Suppressor macrophage treated with lipopolysaccharide for 1 hour (primary cell): ENCODE measurements at places on chromosomes 4 and X.
A peak's percentile ranks its signal among the peaks of the same experiment; 100 is the strongest.

DNA sequence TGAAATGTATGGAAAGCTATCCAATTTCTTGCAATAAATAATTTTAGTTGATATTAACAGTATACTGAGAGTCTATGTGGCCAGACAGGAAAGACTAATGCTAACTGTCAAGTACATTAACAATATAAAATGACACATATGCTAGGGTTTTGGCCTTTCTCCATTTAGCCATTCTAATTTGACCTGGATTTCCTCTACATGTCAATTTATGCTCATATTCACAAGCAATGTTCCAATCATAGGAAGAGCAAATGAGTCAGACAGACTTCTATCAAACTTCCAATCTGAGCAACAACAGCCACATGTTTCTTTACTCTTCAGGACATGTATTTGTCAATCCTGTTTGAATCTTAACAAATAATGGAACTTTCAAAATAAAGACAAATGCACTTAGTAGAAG lies 53.6 kb downstream of the CORIN start:
- DNase-seq = peak; percentile 9

GRCh38 chrX:153970357-153971123 lies 1.1 kb downstream of the HCFC1 start:
- no peak for DNase-seq

- no peak for DNase-seq
These were observed 106.9 kb upstream of the DCAF12L2 start for GRCh38 chrX:126272795-126273497.

GRCh38 chrX:94932278-94932965 lies 1258.4 kb downstream of the FAM133A start:
- no peak for DNase-seq

DNA sequence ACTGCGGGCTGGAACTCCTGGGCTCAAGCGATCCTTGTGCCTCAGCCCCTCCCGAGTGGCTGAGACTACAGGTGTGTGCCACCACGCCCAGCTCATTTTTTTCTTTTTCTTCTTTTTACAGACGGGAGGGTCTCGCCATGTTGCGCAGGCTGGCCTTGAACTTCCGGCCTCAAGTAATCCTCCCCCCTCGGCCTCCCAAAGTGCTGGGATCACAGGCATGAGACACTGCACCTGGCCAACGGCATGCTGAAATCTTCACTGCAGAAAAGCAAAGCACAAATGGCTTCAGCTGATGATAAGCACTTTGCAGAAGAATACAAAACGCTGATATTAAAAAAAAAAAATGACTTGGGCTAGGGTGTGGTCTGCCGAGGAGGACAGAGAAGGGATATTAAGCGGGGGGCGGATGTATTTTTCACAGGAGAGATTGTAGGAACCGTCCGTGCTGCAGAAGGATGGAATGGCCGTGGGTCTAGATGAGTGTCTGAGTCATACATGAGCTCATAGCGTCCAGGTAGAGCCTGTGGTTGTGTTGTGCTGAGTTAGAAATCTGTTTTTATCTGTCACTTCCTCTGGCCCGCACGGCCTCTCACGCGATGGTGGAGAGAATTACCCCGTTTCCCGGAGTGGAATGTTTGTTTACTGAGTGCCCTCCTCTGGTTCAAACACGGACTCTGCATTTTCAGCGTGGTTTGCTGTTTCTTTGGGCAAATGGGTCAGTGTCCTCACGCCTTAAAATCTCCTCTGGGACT lies 8.5 kb upstream of the AKAP17A start:
- peak; percentile 57 for DNase-seq

DNA sequence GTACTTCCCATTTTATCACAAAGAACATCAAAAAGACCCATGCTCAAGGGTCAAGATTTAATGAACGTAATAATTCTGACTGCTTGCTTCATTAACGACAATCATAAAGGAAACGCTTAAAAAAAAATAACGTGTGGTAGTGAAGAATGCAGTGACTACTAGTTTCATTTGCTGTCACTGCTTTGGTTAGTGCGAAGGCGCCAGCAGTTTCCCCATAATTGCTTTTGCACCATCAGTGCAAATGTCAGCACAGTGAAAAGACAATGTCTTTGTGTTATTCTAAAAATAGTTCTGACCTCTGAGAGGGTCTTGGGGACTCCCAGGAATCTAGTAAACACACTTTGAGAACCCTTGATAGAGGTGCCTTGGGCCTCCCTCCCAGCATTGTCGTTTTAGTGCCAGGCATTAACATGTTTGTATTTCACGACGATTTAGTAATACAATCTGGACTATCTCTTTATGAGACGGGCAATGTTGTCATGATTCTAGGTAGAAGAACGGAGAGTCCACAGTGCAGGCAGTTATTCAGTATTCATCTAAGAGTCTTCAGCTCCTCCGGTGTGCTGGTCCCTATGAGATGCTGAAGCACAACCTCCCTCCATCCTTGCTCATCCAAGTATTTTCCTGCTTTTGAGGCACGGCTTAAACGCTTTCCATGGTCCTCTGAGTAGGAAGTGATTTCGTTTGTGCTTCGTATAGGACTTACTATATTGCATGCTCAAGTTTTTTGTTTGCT lies 71.0 kb downstream of the AFF1 start:
- peak; percentile 45 for DNase-seq

DNA sequence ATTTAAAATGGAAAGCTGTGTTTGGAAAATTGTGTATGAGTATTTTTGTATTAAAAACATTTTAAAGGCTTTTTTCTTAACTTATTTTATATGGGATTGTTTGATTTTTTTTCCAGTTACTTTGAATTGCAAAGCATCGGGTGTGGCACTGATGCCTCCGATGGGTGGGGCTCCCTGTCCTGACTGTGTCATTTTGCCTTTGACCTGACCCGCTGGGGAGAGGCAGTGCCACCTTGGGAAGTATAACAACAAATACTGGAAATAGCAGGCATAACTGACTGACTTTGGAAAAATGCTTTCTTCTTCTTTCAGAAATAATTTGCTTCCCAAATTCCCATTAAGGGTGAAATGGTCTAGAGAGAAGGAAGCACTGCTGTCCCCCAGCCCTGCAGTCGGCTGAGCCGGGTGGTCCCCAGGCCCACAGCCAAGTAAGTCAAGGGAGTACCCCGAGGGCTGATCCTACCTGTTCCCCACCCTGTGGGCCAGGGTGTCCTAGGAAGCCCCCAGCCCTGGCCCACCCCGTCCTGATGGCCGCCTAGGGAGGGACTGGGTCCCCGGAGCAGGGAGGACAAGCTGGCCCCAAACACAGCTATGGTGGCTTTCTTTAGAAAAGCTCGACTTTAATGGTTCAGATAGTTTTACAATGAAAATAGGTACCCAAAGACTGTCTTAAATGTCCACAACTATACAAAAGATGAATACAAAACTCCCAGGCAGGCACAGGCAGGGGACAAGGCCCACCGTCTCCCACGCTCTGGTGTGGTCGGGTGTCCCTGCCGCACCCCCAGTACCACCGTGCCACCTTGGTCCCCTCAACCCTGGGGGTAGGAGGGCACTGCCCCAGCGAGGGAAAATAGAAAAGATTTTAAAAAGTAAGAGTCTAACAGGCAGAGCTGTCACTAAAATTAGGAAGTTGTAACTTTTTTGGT lies 26.4 kb downstream of the NELFA start:
- no peak for DNase-seq

GRCh38 chr4:81921751-81922159 lies 450.0 kb upstream of the RASGEF1B start:
- no peak for DNase-seq

DNA sequence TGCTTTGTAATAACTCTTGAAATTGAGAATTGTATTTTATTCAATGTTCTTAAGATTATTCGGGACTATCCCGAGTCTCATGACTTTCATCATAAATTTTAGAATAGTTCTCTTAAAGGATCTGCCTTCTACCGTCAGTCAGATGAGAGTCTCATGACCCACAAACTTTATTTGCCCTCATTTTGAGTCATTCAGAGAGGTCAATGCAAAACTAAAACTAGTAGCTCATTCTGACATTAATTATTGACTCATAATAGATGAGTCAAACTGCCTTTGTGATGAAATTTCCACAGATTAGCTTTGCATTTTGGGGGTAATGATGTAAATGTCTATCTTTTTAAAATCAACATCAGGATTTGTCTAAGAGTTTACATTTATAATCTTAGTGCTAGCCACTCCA lies 1527.3 kb downstream of the TECRL start:
- DNase-seq = no peak

DNA sequence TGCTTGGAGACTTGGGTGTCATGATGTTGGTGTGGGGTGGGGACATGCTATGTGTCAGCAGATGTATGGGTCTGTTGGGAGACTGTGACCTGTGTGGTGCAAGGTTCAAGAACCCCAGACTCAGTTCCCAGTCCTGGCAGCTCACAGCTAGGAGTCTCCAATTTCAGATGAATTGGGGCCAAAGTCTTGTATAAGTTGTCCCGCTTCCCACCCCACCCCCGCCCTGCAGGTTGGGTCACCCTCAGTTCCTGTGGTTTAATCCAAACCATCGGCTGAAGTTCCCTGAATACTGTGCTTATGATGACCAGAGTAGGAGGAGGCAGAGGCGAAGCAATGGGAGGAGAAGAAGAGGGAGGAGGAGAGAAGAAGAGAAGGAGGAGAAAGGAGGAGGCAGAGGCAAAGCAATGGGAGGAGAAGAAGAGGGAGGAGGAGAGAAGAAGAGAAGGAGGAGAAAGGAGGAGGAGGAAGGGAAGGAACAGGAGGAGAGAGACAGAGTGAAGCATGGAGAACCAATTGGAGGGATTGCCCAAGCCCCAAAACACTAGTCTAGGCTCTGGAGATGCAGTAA lies 112.6 kb downstream of the EFNB1 start:
- DNase-seq = no peak

- peak; percentile 6 for DNase-seq
These were observed 99.7 kb downstream of the MMRN1 start for GRCh38 chr4:89994176-89994873.

DNA sequence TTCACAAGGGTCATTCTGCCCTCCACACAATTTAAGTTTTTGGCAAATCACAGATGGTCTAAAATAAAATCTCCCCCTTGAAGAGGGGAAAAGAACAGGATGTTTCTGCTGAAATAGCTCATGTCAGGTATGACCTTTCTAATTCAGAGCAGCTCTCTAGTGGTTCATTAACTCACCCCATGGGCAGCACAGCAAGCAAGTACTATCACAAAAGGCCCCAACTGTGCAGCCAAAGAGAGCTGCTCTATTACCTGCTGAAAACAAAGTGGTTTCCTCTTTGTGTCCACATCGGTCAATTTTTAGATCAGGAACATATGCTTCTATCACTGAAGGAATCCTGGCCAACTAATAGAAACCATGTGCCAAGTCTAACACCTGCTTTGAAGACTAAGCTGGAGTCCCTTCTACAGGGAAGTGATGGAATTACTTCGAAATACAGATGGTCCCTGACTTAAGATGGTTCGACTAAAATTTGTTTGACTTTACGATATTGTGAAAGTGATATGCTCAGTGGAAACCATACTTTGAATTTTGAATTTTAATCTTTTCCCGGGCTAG lies 164.3 kb downstream of the ENOX2 start:
- DNase-seq = no peak

DNA sequence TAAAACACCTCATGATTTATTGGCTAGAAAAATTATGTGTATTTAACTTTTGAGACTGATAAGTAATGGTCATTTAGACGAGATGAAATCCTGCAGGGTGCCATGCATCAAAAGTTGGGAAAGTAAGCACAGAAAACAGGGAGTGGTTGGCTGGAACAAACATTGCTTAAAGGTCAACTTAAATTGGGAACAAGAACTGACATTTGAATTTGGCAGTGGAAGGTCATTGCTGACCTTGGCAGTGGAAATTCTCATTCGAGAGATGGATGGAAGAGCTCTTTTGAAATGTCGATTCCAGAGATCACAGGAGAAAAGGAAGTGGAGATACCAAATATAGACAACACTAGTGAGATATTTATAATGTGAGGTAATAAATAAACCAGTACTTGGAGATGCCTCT lies 572.8 kb downstream of the TRAM1L1 start:
- DNase-seq = no peak

DNA sequence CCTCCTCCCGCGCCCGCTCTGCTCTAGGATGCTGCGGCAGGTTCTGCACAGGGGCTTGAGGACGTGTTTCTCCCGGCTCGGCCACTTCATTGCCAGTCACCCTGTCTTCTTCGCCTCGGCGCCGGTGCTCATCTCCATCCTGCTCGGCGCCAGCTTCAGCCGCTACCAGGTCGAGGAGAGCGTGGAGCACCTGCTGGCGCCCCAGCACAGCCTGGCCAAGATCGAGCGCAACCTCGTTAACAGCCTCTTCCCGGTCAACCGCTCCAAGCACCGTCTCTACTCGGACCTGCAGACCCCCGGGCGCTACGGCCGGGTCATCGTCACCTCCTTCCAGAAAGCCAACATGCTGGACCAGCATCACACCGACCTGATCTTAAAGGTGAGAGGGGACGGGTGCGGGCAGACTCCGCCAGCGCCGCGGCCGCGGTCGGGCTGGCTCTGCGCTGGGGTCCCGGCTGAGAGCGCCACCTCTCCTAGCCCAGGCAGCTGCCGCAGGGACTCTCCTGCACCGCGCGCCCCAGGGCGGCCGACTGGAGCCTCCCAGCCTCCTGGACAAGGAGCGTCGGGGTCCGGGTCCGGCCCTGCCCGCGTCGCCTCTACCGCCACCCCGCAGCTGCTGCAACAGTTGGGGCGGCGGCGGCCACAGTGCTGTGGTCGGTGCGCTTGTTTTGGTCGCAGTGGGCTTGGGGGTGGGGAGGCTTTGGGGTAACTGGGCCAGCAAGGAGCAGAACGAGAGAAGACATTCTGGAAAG lies at the start of gene PTCHD1:
PTCHD1 (plus strand) TSS at position 2 of the 752 bp plus-strand sequence; CDS start at position 29, 27 bp downstream.
- DNase-seq = no peak

GRCh38 chr4:121096629-121097028 lies 24.3 kb upstream of the NDNF start:
- DNase-seq = peak; percentile 62

GRCh38 chr4:80361329-80361900 lies 25.9 kb downstream of the CFAP299 start:
- peak; percentile 62 for DNase-seq

DNA sequence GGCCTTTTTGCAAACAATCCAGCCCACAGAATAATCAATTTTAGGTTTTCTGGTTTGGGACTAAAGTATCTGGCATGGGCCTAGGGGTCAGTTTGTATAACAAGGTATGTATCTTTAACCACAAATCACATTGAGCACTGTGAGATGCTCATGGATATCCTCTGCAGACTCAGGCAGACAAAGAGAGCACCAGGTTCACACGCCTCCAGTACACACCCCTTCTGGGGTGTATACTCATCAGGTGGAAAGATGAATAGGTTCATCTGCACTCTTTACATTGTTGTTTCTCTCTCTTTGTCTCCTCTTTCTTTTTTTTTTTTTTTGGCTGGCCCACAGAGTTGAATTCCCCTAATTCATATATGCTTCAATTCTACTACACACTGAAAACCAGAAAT lies 21.1 kb downstream of the TEC start:
- no peak for DNase-seq

DNA sequence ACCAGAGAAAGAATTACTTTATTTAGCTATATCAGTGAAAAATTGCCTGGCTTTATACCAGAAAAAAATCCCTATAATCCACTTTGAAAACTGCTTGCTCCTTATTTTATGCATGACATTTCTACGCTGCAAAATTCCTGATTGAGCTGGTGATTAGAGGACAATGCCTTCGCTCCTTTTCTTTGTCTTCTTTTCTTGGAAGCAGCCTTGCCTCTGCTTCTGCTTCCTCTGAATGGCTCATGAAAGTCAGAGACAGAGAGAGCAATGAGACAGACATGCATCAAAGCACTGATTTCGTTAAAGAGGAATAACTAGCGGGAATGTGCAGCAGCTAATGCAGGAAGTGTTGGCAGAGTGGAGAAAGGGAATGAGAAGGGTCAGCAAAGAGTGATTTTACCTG lies 294.3 kb upstream of the IGFBP7 start:
- DNase-seq = no peak
